NCI-H446 (cell line): ENCODE measurements at places on chromosomes 6 and 20.

DNA sequence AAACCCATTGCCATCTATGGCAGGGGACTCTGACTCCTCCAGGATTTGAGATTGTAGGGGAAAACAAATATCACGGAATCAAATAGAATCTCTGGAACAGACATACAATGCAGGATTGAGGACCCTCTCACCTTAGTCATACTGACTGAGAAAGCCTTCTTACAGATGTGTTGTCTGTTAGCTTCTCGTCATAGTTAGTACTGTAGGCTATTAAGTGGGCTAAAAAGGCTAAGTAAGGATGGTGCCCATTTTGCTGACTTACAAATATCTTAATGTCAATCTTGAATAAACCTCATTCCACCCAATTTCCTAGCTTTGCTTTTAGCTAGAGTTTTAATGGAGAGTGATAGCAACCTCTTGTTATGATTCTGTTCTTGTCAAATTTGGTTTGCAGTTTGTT is 352.4 kb downstream of the QKI start:
- no peak for DNase-seq

DNA sequence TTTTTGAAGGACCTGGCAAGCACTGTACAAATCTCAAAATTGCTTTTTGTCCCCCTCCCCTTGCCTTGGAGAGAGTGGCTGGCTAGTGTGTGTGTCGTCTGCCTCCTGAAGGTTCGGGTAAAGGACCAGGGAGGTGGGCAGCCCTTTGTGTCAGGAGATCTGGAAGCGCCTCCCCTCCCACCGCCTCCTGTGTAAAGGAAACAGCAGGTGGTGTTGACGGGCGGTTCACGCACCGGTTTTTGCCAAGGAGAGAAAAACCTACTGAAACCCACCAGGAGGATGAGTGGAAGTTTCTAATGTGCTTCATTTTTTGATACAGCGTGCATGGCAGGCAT is 1.2 kb downstream of the ENTPD6 start:
- DNase-seq, result no peak

DNA sequence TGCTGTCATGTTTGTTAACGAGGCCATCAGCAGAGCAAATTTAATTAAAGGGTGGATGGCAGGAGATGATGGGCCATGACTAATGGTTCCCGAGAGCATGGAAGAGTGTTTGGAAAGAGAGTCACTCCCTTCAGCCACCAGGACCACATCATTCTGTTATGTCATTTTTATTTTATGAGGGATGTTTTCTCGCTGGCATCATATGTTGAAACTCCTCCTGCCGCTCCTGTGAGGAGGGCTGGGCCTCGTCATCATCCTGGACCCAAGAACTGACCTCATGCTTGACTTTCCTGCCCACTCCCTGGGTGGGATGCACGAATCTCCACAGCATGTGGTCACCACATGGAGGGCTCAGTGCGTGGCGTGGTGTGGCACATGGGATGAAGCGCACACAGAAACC is 86.4 kb upstream of the FRMD1 start:
- no peak for DNase-seq

GRCh38 chr6:5671601-5672559 is 334.8 kb downstream of the NRN1 start:
- no peak for DNase-seq

- peak; percentile 44 for DNase-seq
These were observed 4.1 kb upstream of the PREX1 start for GRCh38 chr20:48831718-48832404.

DNA sequence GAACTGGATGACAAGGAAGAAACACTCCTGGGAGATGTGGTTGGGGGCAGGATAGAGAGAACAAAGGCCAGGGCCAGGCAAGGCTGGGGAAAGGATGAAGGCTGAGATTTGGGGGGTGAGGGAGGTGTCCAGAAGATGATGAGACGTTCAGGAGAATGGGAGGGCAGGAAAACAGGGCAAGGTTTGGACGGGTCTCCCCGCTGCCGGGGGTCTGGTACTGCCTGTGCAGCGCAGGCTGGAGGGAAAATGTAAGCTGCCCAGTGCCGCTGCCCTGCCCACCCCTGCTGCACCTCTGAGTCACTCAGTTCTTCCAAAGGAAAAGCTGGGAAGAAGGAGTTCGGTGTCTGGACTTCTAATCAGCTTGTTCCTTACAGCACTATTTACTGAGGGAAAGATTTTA is 130.9 kb downstream of the DTNBP1 start:
- no peak for DNase-seq

- DNase-seq, result no peak
These were observed 397.1 kb upstream of the BTBD3 start for GRCh38 chr20:11520596-11520995.

DNA sequence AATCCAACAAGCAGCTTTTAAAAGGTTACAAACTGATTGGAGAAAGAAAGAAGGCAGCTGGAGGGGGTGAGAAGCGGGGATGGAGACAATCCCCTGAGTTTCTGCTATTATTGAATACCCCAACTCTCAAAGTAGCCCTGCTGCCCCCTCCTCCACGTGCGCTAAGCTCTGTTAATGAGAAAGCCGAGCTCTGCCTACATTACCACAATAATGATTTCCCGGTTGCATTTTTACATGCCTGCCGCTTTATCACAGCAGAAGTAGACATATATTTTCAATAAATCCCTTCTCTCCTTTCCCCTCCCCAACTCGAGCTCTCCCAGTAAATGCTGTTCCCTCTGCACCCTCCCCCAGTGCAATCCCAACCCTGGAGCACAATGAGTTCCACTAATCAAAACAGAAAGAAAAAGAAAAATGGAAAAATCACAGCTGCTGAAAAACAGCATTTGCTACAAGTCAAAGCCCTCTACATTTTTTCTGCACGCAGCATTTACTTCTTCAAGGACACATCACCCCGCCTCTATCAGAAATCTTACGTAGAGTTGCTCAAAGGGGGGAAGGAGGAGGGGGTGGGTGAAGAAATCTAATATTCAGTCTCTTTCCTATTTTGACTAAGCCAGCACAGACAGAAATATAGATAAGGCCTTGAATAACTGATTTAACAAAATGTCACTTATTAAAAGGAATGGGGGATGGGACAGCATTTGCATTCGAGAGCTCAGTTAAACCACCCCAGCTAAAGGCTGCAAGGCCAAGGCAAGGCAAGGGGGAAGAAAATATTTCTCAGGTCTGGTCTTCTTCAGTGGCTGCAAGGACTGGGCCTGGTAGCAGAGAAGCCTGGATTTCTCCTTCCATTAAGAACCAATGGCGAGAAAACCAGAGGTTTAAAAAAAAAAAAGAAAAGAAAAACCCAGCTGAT is 10.7 kb downstream of the TRERF1 start:
- no peak for DNase-seq

DNA sequence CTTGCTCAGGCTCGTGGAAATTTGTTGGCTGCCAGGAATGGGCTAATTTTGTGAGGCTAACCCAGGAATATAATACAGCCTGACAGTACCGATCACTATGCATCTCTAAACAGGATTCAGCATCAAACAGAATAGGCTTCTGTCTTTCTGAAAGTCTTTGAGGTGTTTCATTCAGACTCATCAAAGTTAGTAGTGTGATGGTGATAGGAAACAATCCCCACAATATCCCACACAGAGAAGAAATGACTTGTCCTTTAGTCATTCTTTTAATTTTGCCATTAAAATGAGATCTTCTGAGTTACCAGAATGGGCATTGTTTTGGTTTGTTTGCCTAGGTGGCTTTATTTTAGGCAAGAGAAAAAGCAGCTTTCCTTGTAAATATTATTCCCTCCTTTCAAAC is 54.3 kb downstream of the FAM229B start:
- DNase-seq, result no peak

DNA sequence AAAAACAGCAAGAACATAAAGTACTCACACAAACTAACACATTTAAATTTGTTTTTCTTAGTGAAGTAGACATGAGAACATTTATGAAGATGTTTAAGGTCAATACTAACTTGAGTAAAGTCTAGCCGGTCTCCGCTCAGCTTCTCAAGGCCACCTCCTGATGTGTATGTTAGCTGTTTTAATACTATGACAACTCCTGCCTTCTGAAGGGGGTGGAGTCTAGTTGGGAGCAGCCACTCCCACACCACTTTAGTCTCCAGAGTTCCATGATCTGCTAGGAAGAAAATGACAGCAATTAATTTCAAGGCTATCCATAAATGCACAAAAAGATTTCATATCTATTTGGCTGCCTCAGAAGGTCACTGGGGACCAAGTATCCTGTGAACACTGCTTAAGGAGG is at the start of gene GSTA3:
TSS of gene GSTA3 (minus strand) at position 168 of the 400 bp plus-strand sequence. CDS start 3,864 bp downstream, outside the sequence.
- DNase-seq, result no peak

DNA sequence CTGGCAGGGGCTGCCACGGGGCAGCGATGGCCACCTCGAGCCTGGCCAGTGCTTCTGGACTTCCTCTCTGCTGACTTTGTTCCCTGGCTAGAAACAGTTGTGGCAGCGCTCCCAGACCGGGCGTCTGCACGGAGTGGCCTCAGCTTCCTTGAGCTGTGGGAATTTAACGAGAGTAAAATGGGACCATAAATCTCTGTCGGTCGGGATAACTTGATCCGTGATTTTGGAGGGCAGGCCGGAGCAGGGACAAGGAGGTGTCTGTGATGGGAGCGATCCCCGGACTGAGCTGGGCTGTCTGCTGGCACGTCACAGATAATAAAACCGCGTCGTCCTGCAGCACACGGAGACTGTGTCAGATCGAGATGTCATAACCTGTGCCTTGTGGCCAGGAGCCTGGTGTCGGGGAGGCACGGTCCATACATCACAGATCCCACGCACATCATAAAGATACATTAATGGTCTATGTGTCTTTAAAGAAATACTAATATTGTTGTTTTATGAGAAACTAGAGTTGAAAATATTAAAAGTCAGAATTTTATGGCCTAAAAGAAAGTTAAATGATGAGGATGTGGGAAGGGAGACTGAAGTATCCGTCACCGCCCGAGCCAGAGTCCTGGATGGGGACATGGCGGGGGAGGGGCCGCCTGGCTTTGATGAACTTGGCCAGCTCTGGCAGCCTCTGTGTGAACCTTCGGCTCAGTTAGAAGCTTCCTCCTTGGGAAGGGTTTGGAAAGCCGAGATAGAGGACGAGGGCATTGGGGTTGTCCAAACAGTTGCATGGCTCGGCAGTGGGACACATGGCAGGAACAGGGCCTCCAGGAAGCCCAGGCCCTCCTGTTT is 6.5 kb upstream of the RBBP8NL start:
- no peak for DNase-seq

DNA sequence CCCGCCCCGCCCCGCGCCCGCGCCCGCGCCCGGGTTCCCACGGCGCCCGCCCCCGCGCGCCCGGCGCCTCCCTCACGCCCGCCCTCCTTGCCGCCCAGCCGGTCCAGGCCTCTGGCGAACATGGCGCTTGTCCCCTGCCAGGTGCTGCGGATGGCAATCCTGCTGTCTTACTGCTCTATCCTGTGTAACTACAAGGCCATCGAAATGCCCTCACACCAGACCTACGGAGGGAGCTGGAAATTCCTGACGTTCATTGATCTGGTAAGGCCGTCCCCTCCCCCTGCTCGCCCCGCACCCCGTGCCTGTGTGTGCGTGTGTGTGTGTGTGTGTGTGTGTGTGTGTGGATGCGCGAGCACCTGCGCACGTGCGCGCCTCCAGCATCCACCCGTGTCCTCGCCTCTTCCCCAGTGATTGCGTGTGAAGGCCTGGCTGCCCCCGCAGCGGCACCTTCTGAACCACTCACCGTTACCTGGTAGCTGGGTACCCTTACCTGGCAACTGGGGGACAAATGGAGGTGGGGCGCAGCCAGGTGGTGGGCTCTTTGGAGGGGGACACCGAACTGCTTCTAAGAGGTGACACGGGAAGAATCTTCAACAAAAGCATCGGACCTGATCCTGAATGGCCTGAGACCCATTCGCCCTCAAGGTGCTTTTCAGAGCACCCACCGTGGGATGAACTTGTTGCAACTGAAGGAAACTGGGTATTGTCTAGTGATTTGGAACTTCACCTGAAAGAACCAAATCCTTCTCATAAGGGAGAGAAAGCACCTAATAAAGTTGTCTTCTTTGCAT is at the start of gene AIG1:
TSS of gene AIG1 (plus strand) at position 84 of the 791 bp plus-strand sequence. CDS start at position 121, 37 bp downstream.
- no peak for DNase-seq

GRCh38 chr6:135196739-135197510 is 15.8 kb downstream of the MYB start:
- no peak for DNase-seq

DNA sequence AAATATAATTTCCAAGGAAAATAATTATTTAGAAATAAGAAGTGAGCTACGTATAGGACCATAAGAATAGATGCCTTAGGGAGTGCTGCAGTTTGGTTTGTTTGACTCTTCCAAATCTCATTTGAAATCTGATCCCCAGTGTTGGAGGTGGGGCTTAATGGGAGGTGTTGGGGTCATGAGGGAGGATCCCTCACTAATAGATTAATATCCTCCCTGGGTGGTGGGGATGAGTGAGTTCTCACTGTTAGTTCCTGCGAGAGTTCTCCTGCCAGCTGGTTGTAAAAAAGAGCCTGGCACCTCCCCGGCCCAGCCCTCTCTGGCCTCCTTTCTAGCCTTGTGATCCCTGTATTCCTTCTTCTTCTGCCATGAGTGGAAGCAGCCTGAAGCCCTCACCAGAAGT is 69.3 kb downstream of the RCAN2 start:
- DNase-seq, result no peak

- no peak for DNase-seq
These were observed 22.4 kb downstream of the SYNJ2 start for GRCh38 chr6:158003910-158004700.

- DNase-seq, result no peak
These were observed 44.9 kb downstream of the FOXP4 start for GRCh38 chr6:41591122-41591521.

DNA sequence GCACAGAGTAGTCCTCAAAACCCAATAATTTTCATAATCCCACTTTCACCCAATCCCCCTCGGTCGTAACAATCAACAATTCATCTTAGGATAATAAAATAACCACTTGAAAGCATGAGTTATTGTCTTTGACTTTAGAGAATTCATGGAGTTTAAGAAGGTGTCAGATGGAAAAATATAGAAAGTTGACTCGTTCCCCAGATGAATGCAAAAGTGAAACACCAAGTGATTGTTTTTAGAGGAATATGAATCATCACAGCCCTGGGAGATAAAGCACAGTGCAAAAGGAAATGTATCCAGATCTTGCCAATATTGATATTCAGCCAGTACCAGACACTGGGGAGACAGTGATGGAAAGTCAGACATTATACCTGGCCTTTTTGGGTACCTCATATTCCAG is 860.5 kb downstream of the DHX35 start:
- no peak for DNase-seq

DNA sequence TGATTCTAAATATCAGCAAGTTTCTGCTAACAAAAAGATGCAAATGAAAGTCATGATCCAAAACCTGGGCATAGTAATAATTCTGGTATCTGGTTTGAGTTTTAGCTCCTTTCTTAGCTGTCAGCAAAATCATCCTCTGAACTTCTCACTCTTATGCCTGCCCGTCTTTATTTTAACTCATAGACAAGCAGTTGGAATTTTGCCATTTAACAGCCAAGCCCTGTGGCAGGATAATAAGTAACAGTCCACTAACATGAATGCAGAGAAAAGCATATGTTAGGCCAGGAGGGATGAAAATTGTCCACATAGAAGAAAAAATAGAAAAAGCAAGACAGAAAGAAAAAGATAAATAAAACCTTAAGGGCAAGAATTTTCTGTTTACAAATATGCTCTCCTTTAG is 170.0 kb upstream of the LAMA2 start:
- DNase-seq, result no peak

DNA sequence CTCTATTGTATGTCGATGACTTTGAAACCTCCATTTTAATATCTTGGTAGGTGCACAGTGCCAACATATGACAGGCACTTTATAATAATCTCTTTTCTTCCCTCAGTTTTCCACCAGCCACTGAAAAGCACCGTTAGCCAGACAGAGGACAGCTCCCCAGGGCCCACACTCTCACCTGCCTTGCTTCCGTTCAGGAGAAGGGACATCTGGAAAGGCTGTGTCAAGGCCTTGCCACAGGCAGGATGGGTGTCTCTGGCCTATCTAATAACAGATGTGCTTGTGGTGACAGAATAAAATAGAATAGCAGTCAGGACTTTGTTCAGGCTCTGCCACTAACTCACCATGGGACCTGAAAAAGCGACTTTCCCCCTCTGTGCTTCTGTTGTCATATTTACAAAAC is 75.5 kb upstream of the CCDC167 start:
- DNase-seq, result no peak
